ENCODE measurements at places on chromosomes 7 and 10. TPM values are rescaled to one million over a fixed set of nuclear protein-coding genes. Genes with fewer than 3 reads are reported as not detected.

HOXA2 gene
- not detected for total RNA-seq

RASA4B gene
- 23.2 TPM for total RNA-seq

VSTM4 gene
- 0.12 TPM for total RNA-seq

UNCX gene
- not detected for total RNA-seq
